ENCODE measurements at places on chromosomes 16 and 17. TPM values are rescaled to one million over a fixed set of nuclear protein-coding genes. Genes with fewer than 3 reads are reported as not detected.

Gene CHD9NB
- total RNA-seq = 1.1 TPM

Gene HIC1
- 20.5 TPM for total RNA-seq

Gene NPIPA3
- total RNA-seq = 0.57 TPM

Gene TBC1D3D
- not detected for total RNA-seq

Gene SOST
- not detected for total RNA-seq

Gene KRTAP4-9
- total RNA-seq = not detected

Gene DPEP3
- total RNA-seq = not detected

Gene ITGAE
- total RNA-seq = 18.4 TPM

Gene KIF19
- total RNA-seq = under 0.01 TPM

Data from smooth muscle cell of bladder (primary cell).